Stimulated activated naive B cell treated with anti-CD40 and anti-IgM and Interleukin-4, amounts not matched to agents 10 μg/mL and 1 μg/mL and 100 μg/mL, for 72 hours (primary cell): ENCODE measurements at places on chromosomes 2 and 18.
A peak's percentile ranks its signal among the peaks of the same experiment; 100 is the strongest.

- no peak for DNase-seq
Measured at GRCh38 chr2:119231975-119232665, 8.5 kb downstream of the STEAP3 start.

GRCh38 chr2:64201151-64201550 lies 56.9 kb upstream of the PELI1 start:
- DNase-seq: no peak

DNA sequence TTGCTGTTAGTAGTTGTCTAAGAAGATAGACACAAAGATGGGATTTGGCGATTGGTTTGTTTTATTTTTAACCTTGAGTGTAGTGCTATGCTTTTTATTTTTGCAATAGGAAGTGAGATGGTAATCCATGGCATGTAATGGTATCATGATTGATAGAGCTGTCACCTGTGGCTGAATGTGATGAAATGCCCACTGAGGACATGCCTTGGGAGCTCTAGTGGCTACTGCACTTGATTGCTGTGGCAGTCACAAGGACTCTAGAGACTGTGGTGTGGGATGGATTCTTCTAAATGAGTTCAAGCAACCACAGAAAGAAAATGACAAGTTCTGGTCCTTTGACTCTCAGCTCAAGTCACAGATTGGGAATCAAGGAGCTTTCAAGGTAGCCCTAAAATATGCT lies 139.4 kb downstream of the CYRIA start:
- no peak for DNase-seq

- no peak for DNase-seq
Measured at GRCh38 chr2:201806442-201807170, at the start of gene CDK15. TSS of gene CDK15 (plus strand) at chr2:201806537. CDS start at chr2:201806665, 128 bp downstream.

GRCh38 chr2:120161190-120161589 lies 62.0 kb downstream of the TMEM185B start:
- DNase-seq: no peak

DNA sequence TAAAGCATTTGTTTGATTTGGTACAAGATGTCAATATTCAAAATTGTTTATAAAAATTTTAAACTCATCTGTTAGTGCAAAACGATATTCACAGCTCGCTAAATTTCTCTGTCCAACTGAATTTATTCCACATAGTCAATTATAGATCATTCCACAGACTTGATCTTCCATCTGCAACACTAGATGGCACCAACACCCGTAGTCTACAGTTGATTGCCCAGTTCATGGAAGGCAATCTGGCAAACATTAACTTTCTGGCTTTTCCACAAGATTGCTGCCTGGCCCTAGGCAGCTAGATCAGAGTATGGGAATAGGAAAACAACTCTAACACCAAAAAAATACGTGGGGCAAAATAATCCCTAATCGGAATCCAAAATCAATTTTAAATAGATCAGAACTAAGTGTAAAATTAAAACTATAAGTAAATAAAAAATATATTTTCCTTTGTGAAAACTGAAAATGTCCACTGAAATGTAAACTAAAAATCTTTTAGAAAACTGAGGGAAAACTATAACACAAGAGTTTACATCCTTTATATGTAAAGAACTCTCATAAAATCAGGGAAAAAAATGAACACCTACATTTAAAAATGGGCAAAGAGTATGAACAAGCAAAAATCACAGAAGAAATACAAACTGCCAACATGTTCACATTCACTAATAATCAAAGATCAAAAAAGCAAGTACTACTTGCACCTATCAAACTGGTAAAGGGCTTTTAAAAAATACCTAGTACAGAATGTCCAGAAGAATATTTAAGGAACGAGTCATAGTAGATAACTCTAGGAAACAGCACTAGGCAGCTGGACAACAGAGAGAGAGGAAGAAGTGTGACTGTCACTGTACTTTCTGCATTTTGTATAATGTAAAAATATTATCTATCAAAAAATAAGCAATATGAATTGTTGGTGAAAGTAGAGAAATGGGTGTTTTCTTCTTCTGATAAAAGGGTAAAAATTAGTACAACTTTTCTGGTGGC lies 35.0 kb downstream of the RTN4 start:
- peak; percentile 9 for DNase-seq

DNA sequence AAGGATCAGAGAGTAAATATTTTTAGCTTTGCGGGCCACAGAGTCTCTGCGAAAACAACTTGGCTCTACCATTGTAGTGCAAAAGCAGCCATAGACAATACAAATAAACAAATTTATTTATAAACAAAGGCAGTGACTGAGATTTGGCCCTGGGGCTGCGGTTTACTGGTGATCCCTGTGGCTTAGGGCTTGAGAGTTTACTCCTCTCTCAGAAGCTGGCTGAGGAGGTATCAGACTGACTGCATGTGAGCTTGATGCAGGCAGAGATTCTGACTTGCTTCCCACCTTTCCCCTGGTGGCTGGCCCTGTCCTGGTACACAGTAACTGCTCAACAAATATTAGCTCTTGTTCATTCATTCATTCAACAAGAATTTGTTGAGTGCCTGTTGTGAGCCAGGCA lies 81.5 kb downstream of the PRKCE start:
- no peak for DNase-seq

GRCh38 chr2:25354116-25354515 lies 12.4 kb upstream of the DNMT3A start:
- DNase-seq: no peak

DNA sequence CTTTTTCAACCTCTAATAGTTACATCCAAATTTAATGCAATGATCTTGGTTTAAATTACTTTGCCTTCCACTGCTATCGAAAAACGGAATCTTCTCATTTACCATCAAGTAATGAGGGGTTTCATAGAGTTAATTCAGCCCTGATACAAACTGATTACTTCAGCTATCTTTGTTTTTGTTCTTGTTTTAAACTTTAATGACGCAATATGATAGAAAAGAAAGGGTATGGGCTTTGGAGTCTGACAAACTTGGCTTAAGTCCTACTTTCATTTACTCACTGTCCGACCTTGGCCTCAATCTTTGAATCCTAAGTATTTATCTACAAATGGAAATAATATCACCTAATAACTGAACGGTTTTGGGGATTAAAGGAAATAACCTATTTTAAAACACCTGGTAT lies 16.1 kb downstream of the ADAM17 start:
- DNase-seq: no peak
